Ovary (tissue), 10 donors: ENCODE measurements at places on chromosomes 12 and 14. TPM values are rescaled to one million over a fixed set of nuclear protein-coding genes. Genes with fewer than 3 reads are reported as not detected.

DNA sequence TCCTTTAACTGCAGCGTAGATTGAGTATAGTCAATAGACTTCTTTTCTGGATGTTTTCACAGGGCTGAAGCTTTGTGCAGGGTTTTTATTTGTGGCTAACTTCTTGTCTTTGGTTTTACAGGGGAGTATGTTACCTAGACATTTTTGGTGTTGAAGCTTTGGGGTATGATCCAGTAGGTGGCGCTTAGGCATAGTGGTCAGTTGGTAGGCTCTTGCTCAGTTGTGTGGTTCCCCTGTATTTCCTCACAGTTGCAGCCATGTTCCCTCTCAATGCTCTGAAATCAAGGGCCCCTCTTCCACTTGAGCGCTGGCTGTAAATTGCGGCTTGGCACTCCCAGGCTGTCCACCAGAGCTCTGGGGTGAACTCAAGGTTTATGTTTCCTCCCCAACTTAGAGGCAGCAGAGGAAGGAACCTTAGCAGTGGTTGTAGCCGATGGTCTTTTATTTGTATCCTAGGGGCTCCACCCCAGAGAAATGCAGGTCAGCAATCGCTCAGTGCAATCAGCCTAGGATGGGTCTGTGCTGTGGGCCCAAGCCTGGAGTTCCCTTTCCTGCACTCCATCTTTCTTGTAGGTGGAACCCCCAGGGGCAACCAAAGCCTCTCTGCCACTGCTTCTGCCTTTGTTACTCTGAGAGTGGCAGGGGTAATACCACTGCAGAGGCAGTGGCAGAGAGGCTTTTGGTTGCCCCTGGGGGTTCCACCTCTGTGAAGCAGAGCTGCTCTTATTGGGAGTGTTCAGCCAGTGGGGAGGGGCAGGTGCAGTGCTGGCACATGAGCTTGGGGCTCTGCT is 55.1 kb downstream of the CMAS start:
- H3K4me1 ChIP-seq, result no peaks in the 10 kb centered on the region
- no peak for DNase-seq
- H3K4me3 ChIP-seq, result no peak overlapping the region
- H3K27ac ChIP-seq, result no peak overlapping the region

- H3K36me3 ChIP-seq, result no peaks in the 10 kb centered on the region
- DNase-seq, result no peak
- no peaks in the 10 kb centered on the region for H3K27me3 ChIP-seq
Observed at GRCh38 chr12:122947352-122947792, 18.9 kb downstream of the ABCB9 start.

Gene INF2
- total RNA-seq, result 22.2 TPM

DNA sequence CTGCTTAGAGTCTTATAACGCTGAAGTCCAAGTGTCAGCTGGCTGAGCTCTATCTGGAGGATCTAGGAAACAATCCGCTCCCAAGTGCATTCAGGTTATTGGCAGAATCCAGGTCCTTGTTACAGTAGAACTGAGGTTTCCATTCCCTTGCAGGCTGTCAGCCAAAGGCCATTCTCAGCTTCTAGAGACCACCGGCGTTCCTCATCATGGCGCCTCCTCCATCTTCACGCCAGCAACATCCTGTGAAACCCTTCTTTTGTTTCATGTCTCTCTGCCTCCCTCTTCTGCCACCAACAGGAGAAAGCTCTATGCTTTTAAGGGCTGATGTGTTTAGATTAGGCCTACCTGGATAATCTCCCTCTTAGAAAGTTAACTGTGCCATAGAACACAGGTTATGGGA is 133.0 kb upstream of the RASSF8 start:
- no peak for DNase-seq
- H3K4me1 ChIP-seq, result no peaks in the 10 kb centered on the region
- H3K4me3 ChIP-seq, result no peak overlapping the region
- H3K36me3 ChIP-seq, result no peaks in the 10 kb centered on the region
